ENCODE measurements at places on chromosomes 5 and 9.

GRCh38 chr5:141823056-141823455 is 55.2 kb downstream of the PCDH1 start:
- no peak for DNase-seq

DNA sequence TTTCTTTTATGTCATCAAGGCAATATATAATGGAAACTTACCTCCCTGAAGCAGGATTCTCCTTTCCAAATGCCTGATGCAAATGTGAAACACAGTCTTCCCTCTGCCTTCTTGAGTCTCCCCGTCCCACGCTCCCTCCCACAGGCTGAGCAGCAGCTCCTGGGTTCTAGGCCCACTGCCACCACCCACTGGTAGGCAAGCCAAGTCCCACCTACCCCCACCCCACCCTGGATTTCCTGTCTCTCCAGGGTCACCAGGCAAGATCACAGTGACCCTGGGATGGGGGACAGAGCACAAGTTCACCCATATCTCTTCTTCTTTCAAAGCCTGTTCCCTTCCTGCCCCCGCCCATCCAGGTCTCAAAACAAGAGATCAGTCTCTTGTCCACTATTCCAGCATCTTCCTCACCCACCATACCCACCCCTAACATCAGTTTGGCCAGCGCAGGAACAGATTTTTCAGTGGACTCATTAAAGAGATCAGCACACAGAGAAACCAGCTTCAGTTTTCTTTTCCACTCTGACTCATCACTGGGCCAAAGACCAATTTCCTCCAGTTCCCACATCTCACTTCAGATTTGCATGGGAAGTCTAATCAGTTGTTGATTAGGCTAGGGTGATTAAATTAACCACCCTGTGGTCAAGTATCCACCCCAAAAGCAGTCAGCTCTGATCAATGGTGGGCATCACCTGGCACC is 151.5 kb downstream of the ACTL7B start:
- DNase-seq, result no peak

- DNase-seq, result no peak
Observed at GRCh38 chr5:67378256-67378655, 181.7 kb upstream of the CD180 start.

GRCh38 chr9:5982317-5982716 is 33.1 kb downstream of the RANBP6 start:
- no peak for DNase-seq

- DNase-seq, result no peak
Observed at GRCh38 chr9:86585422-86586143, 231.4 kb upstream of the TUT7 start.

- peak; percentile 73 for DNase-seq
Observed at GRCh38 chr5:181207214-181207959, 2.4 kb upstream of the TRIM7 start.

- DNase-seq, result no peak
Observed at GRCh38 chr5:17882760-17883488, 248.7 kb downstream of the TAF11L14 start.

- no peak for DNase-seq
Observed at GRCh38 chr5:88847420-88847819, 35.6 kb downstream of the MEF2C start.

DNA sequence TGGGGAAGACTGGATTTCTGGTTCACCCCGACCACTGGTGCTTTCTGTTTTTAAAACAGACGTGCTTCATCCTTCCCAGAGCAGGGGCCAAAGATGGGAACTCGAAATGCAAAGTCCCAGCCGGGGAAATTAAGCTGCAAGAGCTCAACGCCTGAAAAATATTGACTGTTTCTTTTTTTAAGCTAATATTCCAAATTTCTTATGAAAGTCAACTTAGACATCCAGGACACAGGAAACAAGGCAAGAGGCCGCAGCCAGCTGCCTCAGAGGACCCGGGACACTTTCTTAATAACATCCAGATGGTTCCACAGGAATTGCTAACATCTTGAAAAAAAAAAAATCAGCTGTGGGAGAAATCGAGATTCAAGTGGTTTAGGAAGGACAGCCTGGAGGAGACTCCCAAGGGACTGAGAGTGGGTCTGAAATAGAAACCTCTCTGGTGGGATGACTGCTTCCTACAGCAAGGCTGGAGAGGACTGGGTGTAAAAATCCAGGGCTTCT is 144.9 kb downstream of the FGF1 start:
- DNase-seq, result peak; percentile 65

DNA sequence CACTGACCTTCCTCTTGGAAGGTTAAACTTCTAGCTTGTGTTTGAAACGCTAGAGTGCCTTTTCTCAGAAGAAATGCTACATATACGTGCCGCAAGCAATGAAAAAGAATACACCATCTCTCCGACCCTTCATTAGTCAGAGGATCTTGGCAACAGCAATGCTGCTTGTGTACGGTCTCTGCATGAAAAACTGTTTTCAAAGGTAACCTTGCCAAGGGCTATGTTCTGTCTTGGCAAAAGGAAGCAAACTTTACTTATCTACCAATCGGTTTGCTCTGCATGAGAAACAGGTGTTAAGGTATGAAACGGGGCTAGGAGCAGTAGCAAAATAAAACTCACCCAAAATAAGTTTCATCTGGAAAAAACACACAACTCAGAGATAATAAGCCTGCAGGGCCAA is 297.8 kb downstream of the FBXL17 start:
- DNase-seq, result no peak

GRCh38 chr5:34412736-34413135 is 243.4 kb upstream of the RAI14 start:
- no peak for DNase-seq

GRCh38 chr5:87413343-87413645 is 564 bp upstream of the CCNH start:
- DNase-seq, result no peak

- DNase-seq, result no peak
Observed at GRCh38 chr9:21095561-21095960, 17.8 kb upstream of the IFNB1 start.

- DNase-seq, result no peak
Observed at GRCh38 chr9:118457171-118458000, 753.2 kb downstream of the TLR4 start.

DNA sequence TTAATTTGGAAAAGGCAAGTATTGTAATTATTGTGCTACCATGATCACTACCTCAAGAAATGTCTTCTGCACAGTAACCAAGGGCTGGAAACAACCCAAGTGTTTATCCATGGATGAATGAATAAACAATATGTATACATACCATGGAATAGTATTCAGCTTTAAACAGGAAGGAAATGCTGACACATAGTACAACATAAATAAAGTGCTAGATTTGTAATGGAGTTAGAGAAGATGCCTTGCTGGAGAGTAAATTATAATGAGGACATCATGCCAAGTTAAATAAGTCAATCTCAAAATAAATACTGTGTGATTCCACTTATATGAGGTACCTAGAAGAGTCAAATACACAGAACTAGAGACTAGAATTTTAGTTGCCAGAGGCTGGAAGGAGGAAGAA is 160.0 kb downstream of the CCDC192 start:
- no peak for DNase-seq
